ENCODE measurements at places on chromosomes 11 and 22. TPM values are rescaled to one million over a fixed set of nuclear protein-coding genes. Genes with fewer than 3 reads are reported as not detected.
A peak's percentile ranks its signal among the peaks of the same experiment; 100 is the strongest.

The MCHR1 gene
- total RNA-seq: not detected

The SMIM38 gene
- 0.11 TPM for total RNA-seq

DNA sequence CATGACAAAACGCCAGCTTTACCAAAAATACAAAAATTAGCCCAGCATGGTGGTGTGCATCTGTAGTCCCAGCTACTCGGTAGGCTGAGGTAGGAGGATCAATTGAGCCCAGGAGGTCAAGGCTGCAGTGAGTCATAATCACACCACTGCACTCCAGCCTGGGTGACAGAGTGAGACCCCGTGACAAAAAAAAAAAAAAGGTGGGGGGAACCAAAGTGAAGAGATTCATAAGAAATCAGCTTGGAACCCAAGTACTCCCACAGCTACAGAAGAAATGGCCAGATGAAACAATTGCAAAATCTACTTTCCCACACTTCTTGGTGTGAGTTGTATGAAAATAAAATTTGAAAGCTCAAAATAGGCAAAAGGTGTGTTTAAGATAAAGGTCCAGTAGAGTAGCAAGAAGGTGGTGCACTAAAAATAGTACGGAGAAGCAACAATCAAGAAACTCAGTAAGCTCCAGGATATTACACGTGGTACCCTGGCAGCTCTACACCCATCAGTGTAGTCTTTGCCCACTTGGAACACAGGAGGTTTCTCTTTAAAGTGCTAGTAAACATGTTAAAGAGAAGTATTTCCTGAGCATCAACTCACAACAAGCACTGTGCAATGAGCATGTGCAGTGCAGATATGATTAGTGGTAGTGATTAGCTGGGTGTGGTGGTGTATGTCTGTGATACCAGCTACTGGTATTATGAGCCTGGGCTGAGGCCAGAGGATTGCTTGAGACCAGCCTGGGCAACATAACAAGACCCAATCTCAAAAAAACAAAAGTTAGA is 5.3 kb downstream of the HARBI1 start:
- DNase-seq: no peak

The MYRF gene
- total RNA-seq: 1.1 TPM

GRCh38 chr22:20244691-20245576 is 23.2 kb downstream of the RTN4R start:
- DNase-seq: peak; percentile 30

DNA sequence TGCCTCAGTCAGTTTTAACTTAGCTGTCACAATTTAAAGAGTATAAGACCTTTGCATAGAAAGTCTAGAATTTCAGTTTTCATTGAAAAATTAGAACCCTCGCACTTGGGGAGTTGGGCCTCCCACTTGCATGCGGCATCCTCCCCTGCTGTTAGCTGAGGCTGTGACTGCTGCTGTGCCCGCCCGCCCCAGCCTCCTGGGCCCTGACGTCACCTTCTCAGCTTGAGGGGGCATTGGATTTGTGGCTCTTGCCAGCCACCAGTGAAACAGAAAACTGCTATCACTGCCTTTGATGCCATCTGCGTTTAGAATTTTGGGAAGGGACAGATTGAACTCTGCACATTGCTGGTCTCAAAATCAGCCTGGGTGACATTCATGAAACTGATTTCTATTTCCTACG is 108.7 kb downstream of the CTTN start:
- DNase-seq: no peak

- no peak for DNase-seq
Observed at GRCh38 chr11:44407211-44407996, 97.5 kb upstream of the ALX4 start.

GRCh38 chr11:120511116-120511819 is at the start of gene GRIK4:
GRIK4 (plus strand) TSS chr11:120511748; CDS start chr11:120660319, 148,571 bp downstream.
- DNase-seq: peak; percentile 81

The CALCA gene
- not detected for total RNA-seq
